ENCODE measurements at places on chromosomes 2 and 18.

DNA sequence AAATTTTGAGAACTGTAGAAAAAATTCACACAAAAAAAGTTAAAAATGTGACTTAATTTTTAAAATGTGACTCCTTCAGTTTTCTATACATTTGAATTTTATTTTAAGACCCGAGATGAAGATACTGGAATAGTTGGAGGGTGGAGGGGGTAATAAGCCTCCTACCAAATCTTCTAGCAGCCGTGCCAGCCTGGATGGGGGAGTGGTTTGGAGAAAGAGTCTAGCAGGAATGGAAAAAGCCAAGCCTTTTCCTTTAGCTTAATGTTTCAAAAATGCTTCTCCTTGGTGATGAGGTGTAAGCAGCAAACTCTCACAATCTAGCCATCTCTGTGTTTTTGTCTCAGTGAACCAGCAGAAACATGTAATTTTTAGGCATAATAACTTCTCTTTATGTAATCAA is 14.7 kb downstream of the CASP8 start:
- no peak for DNase-seq

DNA sequence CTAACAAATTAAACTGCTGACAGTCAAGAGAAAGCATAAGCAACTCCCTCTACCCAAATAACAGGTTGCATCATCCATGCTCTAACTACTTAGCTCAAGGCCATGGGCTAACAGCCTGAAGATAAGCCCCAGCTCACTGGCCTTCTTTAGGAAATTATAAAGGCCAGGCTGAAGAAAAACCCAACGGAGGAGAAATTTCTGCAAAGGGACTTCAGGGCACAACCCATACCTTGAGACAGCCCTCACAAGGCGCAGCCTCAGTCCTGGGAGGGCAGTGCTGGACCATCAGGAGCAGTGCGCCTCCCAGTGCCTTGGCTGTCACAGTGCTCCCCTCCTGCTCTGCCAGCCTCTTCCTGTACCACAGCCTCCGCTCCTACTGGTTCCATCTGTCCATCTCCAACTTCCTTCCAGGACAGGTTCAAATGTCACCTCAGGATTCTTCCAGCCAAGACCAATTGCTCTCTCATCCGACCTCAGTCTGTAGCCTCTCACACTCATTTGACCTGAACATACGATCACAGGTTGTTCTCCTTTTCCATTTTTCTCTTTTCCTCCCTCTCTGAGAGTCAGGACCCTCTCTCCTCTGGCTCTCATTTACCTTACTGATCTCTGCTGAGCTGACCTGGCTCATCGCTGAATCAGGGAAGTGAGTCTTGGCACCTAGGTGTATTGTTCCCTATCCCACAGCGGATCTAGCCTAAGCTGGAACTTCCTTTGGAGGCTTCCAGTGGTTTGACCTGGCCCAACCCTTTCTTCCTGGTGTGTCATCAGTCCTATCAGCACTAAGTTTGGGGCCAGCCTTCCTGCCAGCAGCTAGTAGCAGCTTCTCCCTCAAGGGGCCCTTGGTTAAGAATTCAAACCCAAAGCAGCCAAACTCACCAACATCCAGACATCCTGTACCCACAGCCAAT is 1.9 kb downstream of the MCFD2 start:
- DNase-seq: no peak

DNA sequence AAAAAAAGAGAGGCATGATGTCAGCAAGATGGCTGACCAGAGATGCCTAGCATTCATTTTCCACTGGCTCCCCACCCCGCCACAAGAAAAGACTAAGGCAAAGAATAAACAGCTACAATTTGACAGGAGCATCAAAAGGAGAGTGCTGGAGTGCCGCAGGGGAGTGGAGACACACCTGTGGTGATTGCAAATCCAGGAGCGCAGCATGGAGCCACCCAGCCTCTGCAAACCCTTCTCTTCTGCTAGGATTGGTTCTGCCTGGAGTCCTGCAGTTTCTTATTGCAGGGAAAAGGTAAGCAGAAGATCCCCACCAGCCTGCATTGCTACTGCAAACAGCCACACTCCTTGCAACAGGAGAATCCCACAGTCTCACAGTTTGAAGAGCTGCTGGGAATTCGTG is 26.1 kb downstream of the BOLL start:
- DNase-seq: no peak

DNA sequence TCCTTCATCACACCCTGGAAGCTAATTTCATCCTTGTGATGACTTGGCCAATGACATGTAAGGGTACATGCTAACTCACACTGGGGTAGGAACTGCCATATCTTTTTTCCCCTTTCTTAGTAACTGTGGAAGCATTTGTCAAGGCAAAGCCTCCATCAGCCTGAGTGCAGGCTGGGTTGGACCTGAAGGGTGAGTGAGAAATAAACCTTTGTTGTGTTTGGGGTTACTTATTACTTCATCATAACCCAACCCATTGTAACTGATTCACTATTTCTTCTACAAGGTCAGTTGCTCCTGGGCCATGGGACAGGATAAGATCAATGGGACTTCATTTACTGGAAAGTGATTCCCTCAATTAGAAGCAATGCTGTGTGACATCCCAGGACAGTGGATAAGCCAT is 108.4 kb downstream of the COL6A3 start:
- DNase-seq: no peak

- DNase-seq: no peak
These were observed 25.6 kb upstream of the TMEM178A start for GRCh38 chr2:39640107-39640506.

DNA sequence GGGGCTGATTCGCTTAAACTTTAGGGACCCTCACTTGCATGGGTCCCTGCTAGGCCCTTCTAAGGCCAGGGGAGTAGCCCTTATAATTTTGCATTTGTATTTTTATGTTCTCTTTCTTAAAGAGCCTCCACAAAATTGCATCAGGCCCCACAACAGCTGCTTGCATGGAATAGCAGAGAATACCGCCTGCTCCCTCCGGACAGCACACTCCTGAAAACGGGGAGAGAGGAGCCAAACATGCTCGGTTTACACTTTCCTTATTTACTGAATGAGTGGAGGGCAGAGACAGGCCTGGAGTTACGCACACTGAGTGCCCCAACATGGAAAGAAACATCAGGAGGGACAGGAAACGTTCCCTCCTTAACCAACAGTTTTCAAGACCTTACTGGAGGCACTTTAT is 132.2 kb downstream of the ANTXR1 start:
- DNase-seq: no peak

- no peak for DNase-seq
These were observed 167.5 kb downstream of the ARL4C start for GRCh38 chr2:234329202-234329960.

DNA sequence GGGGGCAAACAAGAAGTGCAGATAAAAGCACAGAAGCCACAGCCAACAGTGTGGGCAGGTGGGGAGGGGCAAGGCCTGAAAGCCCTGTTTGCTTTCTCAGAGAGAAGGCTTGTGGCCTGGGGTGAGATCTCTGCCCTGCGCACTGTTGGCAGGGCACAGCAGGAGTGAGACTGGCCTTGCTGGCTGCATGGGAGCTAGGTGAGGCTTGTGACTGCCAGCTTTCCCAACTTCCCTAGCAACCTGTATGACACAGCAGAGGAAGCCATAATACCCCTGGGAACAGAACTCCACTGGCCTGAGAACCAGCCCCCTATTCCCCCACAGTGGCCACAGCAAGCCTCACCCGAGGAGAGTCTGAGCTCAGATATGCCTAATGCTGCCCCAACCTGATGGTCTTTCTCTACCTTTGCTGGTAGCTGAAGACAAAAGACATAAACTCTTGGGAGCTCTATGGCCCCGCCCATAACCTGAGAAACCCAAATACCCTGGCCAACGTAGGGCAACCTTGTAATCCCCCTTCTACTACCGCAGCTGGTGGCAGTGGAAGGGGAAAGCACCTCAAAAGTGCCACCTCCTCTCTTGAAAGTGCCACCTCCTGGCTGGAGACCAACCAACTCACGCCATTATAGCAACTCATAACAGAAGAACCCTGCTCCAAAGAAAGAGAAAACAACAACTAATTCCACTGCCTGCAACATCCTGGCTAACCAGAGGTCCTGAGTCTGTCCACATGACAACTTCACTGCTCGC is 44.4 kb downstream of the LCT start:
- DNase-seq: no peak

DNA sequence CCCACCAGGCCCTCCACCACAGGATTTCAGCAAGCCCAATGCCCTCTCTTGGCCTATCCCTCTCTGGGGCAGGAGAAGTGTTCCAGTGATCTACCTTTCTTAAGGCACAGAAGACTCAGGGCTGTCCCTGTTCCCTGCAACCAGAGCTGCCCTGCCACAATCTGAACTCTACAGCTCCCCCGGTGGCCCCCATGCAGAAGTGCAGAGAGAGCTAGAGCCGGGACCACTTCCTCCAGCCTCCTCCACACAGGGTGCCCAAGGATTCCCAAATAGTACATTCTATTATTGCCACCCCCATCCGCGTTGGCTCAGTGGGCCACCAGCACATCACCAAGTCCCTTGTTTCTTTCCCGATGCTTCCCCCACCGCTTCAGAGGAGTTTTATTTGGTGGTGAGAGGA is 114.8 kb upstream of the PTPRM start:
- no peak for DNase-seq

GRCh38 chr2:229043681-229044080 is 227.4 kb downstream of the PID1 start:
- no peak for DNase-seq

DNA sequence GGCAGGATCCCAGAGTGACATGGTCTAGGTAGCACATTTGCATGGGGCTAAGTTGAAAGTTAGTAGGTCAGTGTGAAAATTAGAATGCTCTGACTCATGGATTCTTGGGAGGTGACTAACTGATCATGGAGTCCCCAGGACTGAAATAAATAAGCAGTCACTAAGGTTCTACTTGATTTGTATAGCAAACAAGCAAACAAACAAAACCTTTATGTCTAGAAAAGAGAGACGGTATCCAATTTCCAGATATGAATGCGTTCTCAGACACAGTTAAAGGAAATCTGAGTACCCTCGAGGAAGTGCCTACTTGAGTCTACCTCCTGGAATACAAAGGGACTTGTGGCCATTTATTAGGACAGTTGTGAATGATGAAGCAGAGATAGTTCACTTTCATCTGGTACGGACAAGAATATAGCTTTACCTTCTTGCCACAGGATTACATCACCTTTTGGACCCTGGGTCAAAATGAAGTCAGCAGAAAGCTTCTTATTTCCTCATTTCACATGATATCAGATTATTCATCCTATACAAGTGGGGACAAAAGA is 54.3 kb upstream of the AGPS start:
- DNase-seq: no peak

DNA sequence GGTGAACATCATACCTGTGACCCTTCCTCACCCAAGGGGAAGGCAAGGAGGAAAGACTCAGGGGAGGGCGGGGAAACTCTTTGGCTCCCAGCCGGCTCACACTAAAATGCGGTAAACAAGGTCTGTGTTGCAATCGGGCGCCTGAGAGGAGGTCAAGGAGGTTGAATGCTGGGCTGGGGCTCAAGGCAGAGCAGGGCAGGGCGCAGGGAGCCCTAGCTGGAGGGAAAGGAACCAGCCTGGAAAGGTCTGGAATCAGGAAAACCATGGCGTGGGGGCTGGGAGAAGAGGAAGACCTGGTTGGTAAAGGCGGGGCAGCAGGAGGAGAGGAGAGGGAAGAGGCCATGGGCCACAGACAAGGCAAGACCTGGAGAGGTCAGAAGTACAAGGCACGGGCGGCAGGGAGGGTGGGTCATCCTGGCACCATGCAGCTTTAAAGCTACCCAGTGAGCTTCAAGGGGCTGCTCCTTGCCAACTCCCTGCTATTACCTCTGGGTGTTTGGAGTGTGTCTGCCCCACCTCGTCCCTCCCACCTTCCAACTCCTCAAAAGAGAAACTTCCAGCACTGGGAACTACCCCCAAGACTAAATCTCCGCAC is 4.8 kb upstream of the TMEM37 start:
- DNase-seq: no peak

DNA sequence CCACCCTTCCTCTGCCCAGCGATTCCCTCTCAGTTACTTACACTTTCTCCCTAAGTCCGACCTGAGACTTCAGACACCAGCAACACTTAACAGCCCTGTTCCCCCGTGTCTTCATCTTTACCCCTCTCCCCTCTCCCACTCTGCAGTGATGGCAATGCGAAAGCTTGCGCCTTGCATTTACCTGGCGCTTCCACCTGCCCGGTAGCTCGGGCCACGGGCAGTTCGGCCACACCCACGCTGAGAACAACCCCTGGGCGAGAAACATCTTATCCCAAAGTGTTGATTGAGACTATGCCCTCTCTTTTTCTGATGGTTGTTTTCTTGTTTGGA is 558 bp downstream of the DNAJC10 start:
- no peak for DNase-seq

All from activated T-cell treated with anti-CD3 and anti-CD28 coated beads, Interleukin-2, amount 50 U/mL, for 24 hours (primary cell).